ENCODE measurements at places on chromosomes 12 and 14. TPM values are rescaled to one million over a fixed set of nuclear protein-coding genes. Genes with fewer than 3 reads are reported as not detected.

The ITGB7 gene
- total RNA-seq = 38.6 TPM

The RNF10 gene
- 79.9 TPM for total RNA-seq

- no peak for DNase-seq
Measured at GRCh38 chr14:32350020-32350419, 20.9 kb downstream of the AKAP6 start.

GRCh38 chr14:90644882-90645281 is 171.3 kb downstream of the TTC7B start:
- DNase-seq = no peak

GRCh38 chr14:93045965-93046704 is 69.6 kb downstream of the ITPK1 start:
- no peak for DNase-seq

DNA sequence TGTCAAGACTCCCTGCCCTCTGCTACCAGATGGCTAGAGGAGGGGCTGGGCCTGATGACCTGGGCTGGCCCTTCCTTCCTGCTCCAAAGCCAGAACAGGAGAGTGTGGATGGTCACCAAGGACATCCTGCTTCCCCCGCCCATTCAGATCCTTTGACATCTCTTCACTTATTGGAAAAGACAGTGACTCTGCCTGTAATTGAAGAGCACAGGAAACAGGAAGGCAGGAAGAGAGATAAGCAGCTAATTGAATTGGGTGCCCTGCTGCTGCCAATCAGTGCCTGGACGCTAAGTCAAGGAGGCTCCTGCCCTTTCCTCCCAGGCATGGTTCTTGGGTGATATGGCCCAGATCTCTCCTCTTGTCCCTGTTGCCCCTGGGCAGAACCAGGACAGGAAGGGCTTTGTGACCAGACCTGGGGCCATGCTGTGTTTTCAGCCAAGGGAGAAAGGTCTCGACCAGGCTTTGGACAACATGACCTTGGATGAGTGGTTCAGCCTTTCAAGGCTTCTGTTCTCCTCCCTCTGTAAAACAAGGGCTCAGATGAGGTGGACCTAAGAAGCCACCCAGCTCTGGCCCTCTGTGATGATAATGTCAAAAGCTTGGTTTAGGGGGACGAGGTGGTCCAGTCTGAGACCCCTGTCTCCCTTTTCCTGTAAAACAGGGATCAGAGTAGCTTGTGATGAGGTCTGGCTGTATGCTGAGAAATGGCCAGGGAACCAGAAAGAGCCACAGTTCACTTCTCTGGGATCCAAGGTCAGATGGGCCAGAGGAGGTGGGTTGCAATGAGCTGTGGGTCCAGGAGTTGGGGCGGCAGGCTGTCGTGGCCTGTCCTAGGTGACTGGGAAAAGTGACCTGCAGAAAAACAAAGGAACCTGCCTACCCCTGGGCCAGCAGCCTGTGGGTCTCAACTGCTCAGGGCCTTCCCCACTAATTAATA is 38.8 kb downstream of the FAM222A start:
- DNase-seq = no peak

The RNFT2 gene
- 4.1 TPM for total RNA-seq

The FGD4 gene
- total RNA-seq = 16.4 TPM

- no peak for DNase-seq
Measured at GRCh38 chr12:93056971-93057535, 128.0 kb upstream of the EEA1 start.

GRCh38 chr12:114666746-114667668 is 17.0 kb downstream of the TBX3 start:
- no peak for DNase-seq

DNA sequence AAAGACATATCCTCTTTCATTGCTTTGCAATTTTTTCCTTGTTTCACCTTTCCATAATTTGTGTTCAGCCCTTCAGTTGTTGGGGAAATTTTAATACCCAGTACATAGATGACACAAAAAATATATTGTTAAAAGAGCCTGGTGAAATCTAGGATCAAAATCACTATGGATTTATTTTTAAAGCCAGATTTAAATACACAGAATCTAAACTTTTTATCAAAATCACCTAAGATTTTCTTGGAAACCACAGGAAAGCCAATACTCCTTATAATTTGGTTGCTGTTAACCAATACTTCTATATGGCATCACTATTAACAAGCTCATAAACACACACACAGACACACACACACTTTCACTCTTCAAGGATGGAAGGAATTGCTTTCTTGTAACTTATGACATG is at the start of gene TAS2R20:
Gene TAS2R20 (minus strand): TSS at position 101 of the 400 bp plus-strand sequence. CDS start 429 bp downstream, outside the sequence.
- DNase-seq = no peak

GRCh38 chr12:131928711-131929580 is at the start of gene PUS1:
Gene PUS1, plus strand, starts transcription at chr12:131929276. Its CDS starts 447 bp downstream, at chr12:131929723.
- DNase-seq = peak; percentile 86

GRCh38 chr12:75505706-75506312 is 5.6 kb downstream of the KRR1 start:
- DNase-seq = no peak

GRCh38 chr14:96631030-96631429 is 128.8 kb downstream of the PAPOLA start:
- DNase-seq = no peak

- DNase-seq = no peak
Measured at GRCh38 chr12:58465418-58465817, 454.9 kb downstream of the LRIG3 start.

GRCh38 chr12:19855851-19856250 is 416.6 kb downstream of the AEBP2 start:
- DNase-seq = no peak

DNA sequence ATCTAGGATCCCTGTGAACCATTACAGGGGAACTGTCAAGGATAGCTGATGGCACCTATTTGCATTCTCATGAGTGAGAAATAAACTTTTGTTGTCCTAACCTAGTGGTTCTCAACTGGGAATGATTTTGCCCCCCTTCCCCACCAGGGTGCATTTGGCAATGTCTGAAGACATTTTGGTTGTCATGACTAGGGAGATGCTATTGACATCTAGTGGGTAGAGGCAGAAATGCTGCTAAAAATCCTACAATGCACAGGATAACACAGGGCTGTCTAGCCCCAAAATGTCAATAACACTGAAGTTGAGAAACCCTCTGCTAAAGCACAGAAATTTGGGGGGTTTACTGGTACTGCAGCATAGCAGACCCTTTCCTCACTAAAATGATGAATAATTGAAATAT is 140.9 kb upstream of the SRRM4 start:
- DNase-seq = no peak

DNA sequence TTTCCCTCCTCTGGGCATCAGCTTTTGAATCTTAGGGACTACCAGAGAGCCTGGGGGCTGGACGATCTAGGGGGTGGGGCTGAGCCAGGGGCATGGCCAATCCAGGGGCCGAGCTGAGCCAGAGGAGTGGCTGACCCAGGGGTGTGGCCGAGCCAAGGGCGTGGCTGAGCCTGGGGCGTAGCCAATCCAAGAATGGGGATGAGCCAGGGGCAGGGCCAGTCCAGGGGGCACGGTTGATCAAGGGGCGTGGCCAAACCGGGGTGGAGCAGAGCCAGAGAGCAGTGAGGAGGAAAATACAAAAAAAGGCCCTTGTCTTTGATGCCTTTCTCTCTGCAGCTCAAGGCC is 219.3 kb upstream of the NOS1 start:
- DNase-seq = peak; percentile 86

The RNU6-8 gene
- total RNA-seq = not detected

The KIF5A gene
- not detected for total RNA-seq

The RPGRIP1 gene
- not detected for total RNA-seq

DNA sequence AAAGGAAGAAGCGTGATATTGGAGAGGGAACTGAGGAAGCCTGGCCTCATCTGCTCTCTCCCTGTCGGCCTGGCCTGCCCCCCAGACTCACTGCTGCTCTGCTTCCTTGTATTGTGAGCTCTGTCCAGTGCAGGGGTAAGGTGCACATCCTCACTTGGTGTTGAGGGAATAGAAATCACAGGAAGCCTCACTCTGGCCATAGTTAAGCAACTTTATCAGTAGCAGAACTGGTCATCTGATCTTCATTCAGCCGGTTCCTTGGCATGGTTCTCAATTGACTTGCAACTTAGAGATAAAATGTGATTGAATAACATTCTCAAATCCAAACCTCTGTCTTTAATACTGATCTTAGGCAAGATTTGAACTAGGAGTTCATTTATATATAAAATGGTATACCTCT is 11.5 kb upstream of the CCDC175 start:
- no peak for DNase-seq

The AQP5 gene
- not detected for total RNA-seq

- DNase-seq = peak; percentile 84
Measured at GRCh38 chr14:35365130-35366055, 39.2 kb downstream of the NFKBIA start.

The TUBA1B gene
- 3,617 TPM for total RNA-seq

GRCh38 chr12:124681779-124682391 is 114.5 kb upstream of the NCOR2 start:
- no peak for DNase-seq

- no peak for DNase-seq
Measured at GRCh38 chr14:34715127-34715863, 902 bp upstream of the CFL2 start.

The PSME1 gene
- 77.8 TPM for total RNA-seq

The CLEC2A gene
- not detected for total RNA-seq

The RTRAF gene
- total RNA-seq = 82.2 TPM

The ST8SIA1 gene
- total RNA-seq = not detected

DNA sequence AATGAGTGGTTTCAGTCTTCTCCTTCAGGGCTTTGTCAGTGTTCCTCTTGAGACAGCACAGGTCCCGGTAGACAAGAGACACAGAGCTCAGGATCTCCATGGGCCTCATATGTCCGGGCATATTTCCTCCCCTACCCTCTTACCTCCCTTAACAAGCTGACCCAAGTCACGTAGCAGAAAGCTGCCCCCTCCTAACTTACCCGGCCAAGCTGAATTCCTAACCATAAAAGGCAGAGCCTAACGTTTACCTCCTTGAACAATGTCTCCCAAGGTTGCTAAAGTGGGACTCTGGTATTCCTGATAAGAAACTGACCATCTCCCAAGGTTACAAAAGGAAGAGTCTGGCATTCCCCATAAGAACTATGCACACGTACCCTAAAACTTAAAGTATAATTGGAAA is 182.2 kb upstream of the USP15 start:
- no peak for DNase-seq

The FAM181A gene
- not detected for total RNA-seq

GRCh38 chr12:24993793-24994192 is 44.9 kb upstream of the BCAT1 start:
- DNase-seq = no peak

DNA sequence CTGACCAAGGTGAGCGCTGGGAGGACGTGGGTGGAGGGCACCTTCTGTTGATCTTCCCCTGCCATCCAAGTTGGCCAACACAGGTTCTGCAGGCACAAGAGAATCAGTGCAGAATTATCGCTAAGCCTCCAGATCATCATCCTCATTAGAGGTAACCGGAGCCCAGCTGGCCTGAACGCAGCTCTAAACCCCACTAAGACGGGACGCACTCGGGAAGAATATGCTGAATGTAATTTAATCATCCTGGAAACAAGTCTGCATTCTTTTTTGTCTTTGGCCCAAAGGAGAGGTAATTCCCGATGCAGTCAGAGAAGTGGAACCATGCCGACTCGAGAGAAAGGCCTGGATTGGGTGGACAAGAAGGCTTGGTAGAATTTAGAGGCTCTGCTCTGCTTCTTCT is 111.0 kb upstream of the GSC start:
- DNase-seq = no peak

DNA sequence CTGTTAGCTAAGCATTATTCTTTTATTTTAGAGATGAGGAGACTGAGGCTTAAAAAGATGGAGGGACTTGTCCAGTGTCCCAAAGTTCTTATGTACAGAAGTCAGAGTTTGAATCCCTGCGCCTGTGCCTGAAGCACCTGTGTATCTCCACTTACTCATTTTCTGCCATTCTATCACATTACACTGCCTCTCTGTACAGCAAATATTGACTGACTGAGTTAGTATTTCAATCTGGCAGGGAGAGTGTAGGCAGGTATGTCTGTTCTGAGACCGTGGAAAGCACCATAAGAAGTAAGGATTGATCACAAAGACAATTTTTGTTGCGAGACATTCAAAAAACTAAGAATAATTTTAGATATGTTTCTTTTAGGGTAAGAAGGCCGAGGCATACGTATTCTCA is 162.7 kb downstream of the KITLG start:
- no peak for DNase-seq

The PIWIL1 gene
- total RNA-seq = not detected
